ENCODE measurements at places on chromosomes 3 and 15.

DNA sequence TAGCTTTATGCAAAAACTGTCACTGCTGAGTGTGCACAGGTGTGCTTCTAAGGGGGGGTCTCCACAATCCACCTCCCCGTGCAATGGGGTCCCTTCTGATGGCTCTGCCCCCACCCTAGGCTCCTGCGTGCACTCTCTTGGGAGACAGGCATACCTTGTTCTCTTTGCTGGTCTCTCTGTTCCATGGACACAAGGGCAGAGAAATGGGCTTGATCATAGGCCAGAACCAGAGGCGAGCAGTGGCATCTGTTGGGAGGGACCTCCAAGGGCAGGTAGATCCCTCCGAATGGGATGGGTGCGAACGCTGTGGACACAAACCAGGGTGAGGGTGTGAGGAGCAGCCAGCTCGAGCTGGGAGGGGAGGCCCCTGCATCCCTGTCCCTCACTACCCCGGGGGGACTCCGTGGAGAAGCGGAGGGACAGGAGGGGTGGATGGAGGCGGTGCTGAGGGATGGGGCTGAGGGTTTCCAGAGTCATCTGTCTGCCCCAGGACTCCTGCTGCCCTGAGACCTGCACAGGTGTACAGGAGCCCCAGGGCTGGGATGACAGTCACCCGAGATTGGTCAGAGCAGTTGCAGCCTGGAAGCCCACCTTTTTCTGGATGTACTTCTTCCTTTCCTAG lies 175.0 kb downstream of the KLF13 start:
- no peak for DNase-seq

DNA sequence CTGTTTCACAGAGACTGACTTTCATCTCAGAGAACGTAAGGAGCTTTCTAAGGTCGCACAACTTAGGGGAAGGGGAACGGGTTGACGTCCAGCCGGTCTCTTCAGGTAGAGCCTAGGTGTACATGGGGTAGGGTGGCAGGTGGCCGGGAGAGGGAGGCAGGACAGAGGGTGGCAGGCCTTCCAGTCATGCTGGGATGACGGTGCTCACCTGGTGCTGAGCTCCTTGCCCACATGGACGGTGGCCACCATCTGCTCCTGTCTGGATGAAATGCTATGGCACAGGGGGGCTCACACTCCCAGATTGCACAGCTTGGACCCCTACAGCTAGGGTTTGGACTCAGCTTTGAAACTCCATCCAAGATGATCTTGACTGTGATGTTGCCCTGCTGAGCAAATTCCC lies 144.5 kb downstream of the ATP10A start:
- no peak for DNase-seq

GRCh38 chr3:36741285-36741684 lies 23.1 kb downstream of the DCLK3 start:
- no peak for DNase-seq

DNA sequence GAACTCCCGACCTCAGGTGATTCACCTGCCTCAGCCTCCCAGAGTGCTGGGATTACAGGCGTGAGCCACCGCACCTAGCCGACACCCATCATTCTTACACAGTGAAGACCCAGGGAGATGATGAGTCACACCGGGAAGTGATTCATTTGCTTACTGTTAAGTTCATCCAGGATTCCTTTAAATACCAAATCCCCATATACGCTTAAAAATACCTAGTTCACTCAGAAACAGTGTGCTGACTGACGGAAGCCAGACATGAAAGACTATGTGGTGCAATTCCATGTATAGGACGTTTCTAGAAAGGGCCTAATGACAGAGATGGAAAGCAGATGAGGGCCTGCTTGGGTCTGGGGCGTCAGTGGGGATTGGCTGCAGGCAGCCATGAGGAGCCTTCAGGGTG lies 75.2 kb downstream of the APBA2 start:
- DNase-seq = peak; percentile 70

DNA sequence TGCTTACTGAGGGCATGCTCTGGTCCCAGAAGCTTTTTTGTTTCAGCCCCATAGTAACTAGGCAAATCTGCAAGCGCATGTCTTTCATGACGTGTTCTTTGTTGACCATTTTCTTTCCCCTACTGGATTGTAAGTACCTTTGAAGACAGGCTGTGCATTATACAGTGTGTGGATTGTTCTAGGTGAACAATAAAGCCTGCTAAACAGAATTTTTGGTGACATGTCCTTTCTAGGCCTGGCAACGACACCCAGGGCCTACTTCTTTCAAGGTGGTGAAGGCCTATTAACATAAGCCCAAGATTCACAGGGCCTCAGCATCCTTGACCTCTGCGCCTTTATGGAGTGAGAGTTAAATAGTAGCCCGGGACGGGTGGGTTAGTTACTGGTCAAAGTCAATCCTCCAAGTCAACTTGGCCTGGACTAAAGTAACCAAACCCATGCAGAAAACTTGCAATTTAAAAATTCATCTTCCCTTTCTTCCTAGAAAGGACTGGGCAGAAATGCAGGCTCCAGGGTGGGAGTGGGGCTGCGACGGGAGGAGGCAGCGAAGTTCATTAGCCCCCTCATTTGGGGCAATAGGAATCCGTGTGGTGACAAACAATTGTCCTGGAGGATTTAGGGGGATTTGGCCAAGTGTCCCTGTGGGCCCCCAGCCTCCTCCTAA lies 37.6 kb upstream of the TRIM71 start:
- DNase-seq = no peak

DNA sequence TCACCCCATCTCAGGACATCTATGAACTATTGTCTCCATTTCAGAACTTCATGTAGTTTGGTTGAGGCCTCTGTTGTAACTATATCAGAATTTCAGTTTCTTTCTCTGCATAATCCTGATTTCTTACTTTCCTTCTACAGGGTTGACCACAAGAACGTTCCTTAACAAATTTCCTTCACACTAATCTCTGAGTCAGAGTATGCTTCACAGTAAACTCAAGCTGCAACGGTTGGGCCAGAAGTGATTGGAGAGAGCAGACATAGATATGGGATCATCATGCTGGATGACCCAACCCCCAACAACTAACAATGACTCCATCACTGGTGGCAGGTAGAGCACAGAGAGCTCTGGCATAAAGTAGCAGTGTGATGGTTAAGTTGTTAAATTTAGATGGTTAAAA lies 128.8 kb upstream of the OSTN start:
- peak; percentile 93 for DNase-seq

DNA sequence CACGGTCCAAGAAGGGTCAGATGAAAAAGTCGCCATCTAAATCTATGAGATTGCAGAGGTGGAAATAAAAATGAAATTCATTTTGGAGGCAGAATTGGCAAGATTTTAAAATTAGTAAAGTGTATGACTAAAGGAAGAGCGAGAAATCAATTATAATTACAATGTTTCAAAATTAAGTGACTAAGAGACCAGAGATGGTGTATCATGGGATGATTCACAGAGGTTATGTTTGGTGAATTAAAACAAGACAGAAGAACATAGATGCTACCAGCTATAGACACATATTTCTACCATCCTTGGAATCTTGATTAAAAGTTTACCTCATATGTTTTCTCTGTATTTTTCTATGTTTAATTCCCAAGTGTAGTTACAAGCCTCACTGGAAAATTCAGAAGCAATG lies 308.9 kb upstream of the DNAJC19 start:
- peak; percentile 42 for DNase-seq

Measured in fibroblast of skin of right biceps (primary cell).